Right forelimb (tissue), 1 donor: ENCODE measurements at places on chromosomes 4 and X.

DNA sequence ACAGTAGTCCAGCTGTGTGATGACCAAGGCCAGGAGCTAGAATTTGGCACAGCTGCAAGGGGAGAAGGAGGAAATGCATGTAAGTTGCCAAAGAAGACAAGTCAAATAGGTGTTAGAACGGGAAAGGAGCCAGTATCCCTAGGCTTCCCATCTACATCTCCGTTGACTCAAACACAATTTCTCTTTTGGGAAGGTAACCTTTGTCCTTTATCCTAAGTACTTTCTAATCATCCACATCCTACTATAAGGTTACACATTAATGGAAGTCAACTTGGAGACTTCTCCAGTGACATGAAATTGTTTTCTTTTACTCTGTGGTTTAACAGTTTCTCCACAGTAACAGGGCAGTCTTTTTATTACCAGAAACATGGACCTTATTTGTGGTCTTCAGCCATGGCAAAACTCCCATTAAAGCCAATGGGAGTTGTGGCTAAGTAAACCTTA is 620.0 kb downstream of the ANKRD50 start:
- DNase-seq: peak; percentile 59

DNA sequence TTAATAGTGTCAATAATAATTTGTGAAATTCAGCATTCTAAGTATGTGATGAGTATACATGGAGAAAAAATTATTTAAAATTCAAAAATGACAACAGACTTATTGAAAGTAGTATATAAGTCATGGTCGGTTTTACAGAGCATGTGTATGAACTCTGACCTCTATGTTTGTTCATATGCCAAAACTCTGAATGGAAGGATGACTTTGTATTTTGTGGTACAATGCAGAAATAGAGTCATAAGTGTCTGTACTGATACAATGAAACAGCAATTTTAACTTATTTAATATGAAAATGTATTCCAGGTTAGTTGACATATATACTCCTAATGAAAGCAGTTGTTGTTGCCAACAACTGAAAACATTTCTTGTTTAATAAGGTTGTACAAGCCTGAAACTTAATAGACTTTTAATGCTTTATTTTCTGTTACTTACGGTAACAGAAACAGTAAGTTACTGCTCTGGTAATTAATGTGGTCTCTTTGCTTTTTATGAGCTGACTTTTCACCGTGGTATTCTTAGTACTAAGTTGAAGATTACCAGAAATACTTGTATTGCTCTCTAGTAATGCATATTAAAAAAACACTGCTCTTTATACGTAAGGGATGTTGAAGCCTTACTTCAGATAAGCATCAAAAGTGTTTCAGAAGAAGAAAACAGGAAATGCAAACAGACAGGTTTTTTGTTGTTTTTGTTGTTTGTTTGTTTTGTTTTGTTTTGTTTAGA is 1.9 kb downstream of the UBE2K start:
- no peak for DNase-seq

DNA sequence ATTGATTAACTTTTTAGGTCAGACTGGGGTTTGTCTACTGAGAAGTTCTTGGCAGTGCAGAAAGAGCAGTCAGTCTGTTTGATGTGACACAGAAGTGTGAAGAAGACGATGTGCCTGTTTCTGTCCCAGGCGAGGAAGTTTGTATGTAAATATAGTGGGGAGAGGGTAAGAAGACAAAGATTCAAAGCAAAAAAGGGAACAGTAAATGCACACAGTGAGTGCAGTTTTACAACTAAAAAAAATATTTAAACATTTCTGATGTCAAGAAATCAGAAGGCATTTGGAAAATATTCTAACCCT is 264.9 kb downstream of the RAPGEF2 start:
- no peak for DNase-seq

- no peak for DNase-seq
Measured at GRCh38 chr4:70945452-70946055, 43.4 kb downstream of the MOB1B start.

- no peak for DNase-seq
Measured at GRCh38 chrX:102599951-102600579, 750 bp downstream of the ARMCX5 start.

- DNase-seq: no peak
Measured at GRCh38 chr4:166501941-166502382, 628.9 kb downstream of the TLL1 start.

DNA sequence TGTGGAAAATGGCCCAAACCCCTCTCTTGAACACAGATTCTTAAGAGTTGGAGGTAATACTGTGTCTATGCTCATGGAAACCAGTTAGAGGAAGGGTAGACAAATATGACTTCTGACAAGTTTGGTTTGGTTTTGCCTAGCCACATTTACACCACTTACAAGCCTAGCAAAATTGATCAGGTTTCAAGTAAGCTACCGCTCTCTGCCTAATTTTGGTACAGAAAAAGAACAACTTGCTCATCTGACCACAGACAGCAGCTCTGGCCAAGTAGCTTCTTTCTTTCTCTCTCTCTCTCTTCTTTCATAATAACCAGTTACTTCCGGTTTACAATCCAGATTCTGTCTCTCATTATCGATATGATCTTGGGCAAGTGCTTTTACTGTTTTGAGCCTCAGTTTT is 260.0 kb downstream of the GLUD2 start:
- DNase-seq: no peak

GRCh38 chr4:183201331-183201730 is 102.3 kb downstream of the WWC2 start:
- no peak for DNase-seq

DNA sequence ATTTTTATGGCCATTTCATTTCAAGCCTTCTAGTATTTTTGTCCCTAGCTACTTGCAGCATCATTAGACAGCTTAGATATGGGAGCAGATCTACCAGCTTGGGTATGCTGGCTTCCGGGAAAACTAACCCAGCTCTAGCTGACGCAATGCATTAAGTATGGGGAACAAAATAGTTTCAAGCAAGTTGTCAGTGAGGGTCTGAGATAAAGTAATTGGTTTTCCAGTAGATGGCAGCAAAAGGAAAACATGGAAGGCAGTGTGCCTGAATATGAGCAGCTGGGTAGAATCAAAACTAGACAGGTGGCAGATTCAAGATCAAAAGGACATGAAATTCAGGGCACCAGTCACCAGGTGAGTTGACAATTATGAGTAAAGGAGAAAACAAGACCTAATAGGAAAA is 340.9 kb upstream of the CTSO start:
- DNase-seq: no peak

DNA sequence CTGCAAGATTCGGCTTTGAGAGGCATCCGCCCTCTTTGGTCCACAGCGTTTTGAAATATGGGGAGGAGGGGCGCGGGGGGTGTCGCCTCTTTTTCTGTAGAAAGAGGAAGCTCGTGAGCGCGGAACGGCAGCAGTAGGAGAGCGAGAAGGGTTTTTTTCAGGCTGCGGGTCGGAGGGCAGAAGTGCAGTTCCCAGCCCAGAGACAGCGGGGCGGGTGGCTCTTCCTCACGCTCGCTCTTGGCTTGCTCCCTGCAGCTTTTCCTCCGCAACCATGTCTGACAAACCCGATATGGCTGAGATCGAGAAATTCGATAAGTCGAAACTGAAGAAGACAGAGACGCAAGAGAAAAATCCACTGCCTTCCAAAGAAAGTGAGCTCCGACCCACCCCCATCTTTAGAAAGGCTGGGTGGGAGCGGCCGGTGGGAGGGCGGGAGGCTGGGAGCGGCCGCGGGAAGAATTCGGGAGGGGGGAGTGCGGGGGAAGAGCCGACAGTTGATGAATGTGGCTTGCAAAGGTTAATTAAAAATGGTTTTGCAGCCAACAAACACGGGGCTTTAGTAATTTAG is 1.2 kb downstream of the TMSB4X start:
- peak; percentile 72 for DNase-seq

- DNase-seq: no peak
Measured at GRCh38 chr4:29058531-29058930, 1661.6 kb upstream of the PCDH7 start.

- DNase-seq: no peak
Measured at GRCh38 chrX:124240422-124240821, 92.0 kb upstream of the TEX13D start.

DNA sequence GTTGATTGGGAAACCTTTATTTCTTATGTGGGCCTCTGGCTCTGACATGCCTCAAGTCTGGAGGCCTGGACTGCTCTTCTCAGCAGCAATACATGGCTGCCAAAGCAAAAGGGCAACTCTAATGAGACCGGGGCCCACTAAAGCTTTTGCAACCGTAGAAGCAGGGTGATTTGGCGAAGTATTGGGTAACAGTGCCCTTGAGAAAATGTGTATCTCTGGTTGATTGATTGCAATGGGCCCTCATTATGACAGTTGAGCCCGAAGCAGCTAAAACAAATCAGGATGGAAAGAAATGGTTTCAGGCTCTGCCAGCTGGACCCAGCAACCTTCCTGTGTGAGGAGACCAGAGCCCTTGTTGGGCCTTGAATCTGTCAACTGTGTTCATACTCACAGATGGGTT is 73.4 kb downstream of the CLCN4 start:
- no peak for DNase-seq

DNA sequence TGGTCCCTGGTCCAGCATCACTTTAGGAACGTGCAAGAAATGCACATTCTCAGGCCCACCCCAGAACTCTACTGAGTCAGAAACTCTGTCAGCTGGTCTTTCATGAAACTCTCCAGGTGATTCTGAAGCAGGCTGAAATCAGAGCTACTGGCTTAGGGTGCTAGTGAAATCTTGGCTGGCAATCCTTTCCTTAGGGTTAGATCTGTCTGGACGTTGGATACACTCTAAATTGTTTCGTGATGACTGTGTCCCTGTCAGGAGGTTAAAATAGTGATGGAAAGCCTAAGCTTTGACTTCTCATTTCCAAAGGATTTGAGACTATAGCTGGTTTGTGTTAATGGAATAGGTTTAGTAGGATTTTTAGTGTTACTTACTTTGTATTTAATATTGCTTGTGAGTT is 99.1 kb downstream of the ARHGAP10 start:
- no peak for DNase-seq
